Suprapubic skin (tissue), 4 donors: ENCODE measurements at places on chromosomes 7 and 10. TPM values are rescaled to one million over a fixed set of nuclear protein-coding genes. Genes with fewer than 3 reads are reported as not detected.

DNA sequence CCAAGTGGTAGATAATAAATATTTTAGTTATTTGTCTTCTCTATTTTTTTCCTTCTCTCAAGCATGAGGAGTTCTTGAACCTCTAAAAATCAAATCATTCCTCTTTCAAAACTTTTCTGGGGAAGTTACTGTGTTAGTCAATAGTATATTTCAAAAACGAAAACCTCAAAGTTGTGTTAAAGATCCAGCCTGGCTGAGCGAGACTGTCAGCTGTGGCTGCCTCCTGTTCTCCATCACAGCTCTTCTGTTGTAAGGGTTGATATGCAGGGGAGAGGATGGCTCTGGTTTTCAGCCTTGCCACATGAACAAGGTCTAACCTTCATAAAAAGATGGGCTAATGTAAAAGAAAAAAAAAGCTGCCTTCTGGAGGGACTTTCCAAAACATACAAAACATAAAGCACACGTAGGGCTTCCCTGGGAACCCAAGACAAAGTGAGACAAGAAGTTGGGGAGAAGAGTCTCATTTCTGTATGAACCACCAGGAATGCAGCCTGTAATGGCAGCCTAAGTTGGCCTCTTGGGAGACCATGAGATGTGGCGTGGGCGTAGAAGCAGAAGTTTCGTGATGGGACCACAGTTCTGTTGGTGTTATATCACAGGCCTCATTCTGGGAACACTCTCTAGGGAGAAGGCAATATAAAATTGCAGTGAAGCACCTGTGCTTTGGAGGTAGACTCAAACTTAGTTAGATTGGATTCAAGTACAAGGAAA lies 77.9 kb upstream of the FHIP2A start:
- DNase-seq, result no peak

DNA sequence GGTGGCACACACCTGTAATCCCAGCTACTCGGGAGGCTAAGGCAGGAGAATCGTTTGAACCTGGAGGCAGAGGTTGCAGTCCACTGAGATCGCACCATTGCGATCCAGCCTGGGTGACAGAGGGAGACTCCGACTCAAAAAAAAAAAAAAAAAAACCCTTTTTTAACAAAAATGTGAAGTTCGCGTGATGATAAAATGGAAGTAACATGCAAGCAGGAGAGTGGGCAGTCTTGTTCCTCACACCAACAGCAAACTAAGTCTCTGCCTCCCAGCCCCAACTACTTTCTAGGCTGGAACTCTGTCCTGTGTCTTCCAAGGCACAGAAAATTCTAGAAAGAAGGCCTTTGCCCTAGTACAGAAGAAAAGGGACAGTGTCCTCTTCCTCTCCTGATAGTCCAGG lies 11.3 kb downstream of the PIK3AP1 start:
- DNase-seq, result no peak

GRCh38 chr7:253581-254336 lies 36.2 kb upstream of the FOXL3 start:
- DNase-seq, result no peak

Gene INTS1
- 63.1 TPM for total RNA-seq

Gene CDHR1
- total RNA-seq, result 160 TPM

DNA sequence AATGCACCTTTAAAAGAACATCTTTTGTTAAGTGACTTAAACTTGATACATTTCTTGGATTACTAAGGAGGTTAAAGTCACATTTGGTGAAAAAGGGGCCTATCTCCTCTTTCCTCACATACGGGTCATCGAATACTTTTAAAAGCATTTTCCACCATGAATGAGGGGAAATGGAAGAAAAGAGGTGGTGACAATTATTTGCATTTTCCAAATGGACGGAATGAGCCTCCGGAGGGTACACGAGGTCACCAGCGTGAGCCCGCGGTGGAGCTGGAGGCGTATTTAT lies 1.0 kb upstream of the BMPR1A start:
- DNase-seq, result no peak

DNA sequence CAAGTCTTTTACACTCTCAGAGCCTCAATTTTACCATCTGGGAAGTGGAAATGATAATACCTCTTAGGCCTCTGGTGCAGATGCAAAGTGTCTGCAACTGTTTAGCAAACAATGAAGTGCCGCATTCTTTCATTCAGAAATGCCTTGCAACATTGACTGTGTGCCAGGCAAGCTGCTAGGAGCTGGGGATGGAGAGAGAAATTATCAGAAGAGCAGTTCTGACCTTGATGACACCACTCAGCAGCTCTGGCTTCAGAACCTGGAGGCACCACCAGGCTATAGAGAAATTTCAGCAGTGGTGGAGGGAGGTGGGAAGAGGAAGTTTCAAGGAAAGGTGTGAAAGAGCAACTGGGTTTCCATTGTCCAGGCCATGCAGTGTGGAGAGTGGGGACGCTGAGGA lies 78.1 kb upstream of the HABP2 start:
- DNase-seq, result no peak

- DNase-seq, result no peak
Measured at GRCh38 chr10:121822180-121822579, 105.7 kb downstream of the ATE1 start.

Gene OGDHL
- total RNA-seq, result not detected
